NCI-H2029 (cell line): ENCODE measurements at places on chromosomes 2 and 18.

- DNase-seq, result no peak
Observed at GRCh38 chr2:42558827-42559226, 9.6 kb upstream of the MTA3 start.

DNA sequence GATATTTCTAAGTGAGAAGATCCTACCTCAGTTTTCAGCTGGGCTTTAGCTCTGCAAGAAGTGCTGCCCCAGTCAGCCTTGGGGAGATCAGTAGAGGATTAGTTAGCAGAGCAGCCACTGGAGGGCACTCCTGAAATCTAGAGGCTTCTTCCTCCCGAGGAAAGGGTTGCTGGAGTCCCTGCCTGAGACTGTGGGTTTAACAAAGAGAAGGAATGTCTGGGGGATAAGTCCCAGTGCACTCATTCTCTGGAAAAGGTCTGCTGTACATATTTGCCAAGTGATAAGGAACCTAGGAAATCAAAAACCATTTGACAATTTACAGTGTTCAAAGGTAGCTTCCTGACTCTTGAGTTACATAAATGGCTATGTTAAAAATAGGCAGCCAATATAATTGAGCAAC is 207.2 kb downstream of the SLC8A1 start:
- peak; percentile 37 for DNase-seq

DNA sequence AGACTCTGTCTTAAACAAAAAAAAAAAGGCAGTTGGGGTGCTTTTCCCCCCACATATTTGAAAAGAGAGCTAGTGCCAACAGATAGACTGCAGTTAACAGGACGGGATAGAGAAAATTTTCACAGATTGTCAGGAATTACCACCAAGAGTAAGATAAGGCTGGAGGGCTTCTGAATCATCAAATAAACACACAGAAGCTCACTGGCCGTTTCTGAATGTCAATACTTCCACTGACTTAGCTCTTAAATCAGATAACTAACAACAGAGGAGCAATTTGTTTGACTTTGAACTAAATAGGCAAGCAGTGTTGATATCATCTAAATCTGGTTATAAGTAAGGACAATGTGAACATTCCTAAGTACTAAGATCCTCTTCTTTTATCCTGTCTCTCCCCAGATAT is 34.7 kb downstream of the PIEZO2 start:
- DNase-seq, result no peak

DNA sequence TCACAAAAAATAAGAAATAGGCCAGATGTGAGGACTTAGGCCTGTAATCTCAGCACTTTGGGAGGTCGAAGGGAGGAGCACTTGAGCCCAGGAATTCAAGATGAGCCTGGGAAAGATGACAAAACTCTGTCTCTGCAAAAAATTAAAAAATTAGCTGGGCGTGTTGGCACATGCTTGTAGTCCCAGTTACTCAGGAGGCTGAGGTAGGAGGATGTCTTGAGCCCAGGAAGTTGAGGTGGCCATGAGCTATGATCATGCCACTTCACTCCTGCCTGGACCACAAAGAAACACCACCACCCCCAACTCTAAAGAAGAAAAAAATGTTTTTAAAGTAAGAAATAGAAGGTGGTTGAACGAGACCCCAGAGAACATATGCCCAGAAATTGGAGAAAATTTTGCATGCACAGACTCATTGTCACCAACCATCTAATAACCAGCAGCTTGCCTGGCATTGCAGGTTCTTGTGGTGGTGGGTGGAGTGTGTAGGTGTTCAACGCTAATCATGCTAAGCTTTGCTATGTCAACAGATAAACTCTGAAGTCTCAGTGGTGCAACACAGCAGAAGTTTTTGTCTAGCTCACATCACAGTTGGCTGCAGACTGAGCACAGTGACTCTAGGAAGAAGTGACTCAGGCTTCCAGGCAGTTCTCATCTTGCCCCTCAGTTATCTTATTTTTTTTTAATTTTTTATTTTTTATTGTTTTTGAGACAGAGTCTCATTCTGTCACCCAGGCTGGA is 18.6 kb downstream of the ARL4C start:
- no peak for DNase-seq

DNA sequence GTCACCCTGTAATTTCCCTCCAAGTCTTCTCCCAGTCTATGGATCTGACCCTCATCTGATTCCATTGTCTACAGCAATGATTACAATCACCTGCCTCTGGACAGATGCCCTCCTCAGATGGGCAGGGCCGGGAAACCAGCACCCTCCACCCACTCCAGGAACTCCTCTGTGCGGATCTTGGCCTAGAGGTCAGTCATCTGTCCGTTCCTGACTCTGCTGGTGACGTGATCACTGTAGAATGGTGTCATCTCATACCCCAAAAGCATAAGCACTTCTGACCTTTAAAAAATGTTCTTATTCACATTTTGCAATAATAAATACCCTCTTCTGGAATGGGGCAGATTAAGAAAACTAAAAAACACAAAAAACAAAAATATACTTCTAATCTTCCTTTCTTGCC is 29.5 kb upstream of the BZW1 start:
- no peak for DNase-seq

DNA sequence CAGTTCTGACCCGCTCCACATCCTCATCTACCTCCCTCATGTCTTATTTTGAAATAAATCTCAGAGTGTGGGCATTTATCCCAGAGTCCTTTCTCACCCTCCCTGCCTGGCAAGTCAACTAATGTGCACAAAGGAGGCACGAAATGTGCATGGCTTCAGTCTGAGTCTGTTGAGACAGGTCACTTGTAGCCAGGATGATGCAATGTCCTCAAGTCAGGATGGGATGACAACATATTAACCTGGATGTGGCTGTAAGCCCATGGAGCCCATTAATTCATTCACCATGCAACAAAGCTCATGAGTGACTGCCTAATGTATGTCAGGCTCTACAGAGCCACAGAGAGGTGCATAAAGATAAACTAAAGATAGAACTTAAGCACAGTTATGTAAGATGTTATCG is 34.5 kb downstream of the KCNG3 start:
- no peak for DNase-seq

DNA sequence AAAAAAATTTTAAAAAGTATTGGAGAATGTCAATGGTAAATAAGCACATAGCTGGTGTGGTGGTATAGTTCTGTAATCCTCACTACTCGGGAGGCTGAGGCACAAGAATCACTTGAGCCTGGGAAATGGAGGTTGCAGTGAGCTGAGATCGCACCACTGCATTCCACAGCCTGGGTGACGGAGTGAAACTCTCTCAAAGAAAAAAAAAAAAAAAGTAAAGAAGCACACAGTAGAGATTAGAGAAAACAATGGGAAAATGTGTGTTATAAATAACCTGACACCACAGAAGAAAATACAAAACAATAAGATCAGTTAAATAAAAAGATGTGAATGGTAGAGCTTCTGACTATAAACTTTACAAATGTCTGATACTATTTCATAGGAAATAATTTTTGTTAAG is 163.7 kb upstream of the WDSUB1 start:
- no peak for DNase-seq

DNA sequence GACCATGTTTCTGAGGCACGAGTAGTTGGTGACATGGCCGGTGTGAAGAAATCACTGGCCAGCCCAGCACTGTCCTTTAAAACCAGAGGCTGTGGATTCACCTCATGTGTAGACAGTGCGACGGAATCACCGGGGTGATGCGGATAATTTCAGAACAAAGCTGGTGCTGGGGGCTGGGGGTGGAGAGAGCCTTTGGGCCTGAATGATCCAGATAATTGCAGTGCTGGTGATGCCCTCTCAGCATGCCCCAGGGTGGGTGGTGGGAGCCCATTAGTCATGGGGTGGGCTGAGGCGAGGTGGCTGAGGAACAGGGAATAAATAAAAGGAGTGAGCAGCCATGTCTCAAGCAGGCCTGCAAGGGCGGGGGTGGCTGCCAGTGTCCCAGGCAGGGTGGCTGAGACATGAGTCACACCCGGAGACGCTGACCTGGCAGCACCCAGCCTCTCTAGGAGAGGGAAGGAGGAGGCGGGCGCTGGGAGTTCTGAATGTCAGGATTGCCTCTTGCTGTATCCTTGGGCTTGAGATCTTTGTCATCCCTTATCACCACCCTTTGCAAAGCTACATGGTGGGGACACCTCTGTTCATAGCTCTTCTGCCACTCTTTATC is 151.1 kb upstream of the MSH6 start:
- DNase-seq, result no peak

DNA sequence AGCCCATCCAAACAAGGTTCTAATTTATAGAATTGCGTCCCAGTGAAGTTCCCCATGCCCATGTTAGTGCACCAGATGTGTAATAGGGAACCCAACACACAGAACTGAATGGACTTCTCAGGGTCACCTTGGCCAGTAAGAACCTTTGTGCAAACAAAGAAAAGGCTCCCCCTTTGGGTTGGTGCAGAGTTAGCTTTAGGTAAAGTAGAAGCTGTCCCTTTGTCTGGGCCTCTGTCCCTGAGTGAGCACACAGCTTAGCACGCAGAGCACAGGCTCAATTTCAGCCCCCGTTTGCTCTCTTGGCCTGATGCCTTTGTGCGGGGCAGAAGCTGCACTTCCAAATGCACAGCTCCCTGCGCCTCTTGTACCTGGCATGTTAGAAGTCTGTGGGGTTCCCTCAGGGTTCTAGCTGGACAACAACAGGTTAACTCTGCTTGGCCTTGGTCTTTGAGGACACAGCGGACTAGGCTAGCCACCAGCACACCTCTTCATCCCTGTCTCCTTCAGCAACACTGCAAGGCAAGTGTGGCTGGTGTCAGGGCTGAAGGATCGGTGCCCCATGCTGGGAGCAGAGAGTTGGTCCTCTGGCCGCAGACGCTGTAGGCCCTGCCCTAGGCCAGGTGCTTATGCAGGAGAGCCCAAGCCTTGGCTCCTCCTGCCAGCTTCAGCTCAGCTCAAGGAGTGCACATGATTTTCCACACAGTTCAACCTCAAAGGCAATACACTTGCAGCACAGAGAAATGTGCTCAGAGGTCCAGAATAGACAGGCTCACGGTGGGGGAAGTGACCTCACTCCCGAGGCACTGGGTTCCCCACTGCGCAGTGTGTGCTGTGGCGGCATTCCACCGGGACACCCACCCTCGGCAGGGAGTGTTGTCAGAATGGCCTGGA is 73.3 kb upstream of the FOSL2 start:
- no peak for DNase-seq
